ENCODE measurements at places on chromosomes 4 and X.

- DNase-seq: no peak
These were observed 207.5 kb upstream of the FTHL17 start for GRCh38 chrX:31279359-31279758.

GRCh38 chrX:40108959-40109287, 11.2 kb upstream of the BCOR start:
- DNase-seq: peak; percentile 62

DNA sequence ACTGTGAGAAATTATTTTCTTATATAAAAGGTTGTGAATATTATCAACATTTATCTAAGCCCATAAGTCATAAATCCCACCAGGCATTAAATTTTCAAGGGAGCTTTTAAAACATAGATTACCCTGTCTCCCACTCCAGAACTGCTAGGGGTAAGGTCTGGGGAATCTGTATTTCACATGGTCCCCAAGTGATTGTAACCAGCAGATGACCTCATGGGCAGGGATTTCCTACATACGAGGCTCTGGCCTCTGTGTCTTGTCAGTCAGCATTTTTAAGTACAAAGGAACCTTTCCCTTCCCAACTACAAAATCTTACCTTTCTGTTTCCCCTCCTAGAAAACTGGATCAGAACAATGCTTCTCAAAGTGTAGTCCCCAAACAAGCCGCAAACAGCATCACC, 188.6 kb downstream of the TSPAN5 start:
- DNase-seq: no peak

DNA sequence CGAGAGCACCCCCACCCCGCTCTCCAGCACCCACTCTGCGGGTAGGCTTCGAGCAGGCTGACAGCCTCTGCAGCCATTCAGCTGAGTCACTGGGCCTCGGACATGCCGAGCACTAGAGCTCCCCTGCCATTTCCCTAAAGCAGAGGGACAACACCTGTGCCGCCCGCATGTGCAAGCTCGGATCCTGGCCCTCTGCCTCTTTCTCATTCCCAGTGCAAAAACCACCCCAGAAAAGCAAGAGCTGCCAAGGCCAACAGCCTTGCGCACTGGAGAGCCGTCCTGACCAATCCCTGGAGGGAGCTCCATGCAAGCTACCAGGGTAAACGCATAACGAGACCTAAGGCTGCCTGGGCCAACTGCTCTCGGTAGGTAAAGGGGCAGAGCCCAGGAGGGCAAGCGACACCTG, 5.3 kb downstream of the HCFC1 start:
- no peak for DNase-seq

GRCh38 chr4:2260344-2261109, 1.4 kb downstream of the MXD4 start:
- DNase-seq: no peak

- DNase-seq: no peak
These were observed 276.9 kb upstream of the PCDH7 start for GRCh38 chr4:30443289-30443688.

- no peak for DNase-seq
These were observed 160.0 kb downstream of the HNRNPD start for GRCh38 chr4:82213485-82214417.

DNA sequence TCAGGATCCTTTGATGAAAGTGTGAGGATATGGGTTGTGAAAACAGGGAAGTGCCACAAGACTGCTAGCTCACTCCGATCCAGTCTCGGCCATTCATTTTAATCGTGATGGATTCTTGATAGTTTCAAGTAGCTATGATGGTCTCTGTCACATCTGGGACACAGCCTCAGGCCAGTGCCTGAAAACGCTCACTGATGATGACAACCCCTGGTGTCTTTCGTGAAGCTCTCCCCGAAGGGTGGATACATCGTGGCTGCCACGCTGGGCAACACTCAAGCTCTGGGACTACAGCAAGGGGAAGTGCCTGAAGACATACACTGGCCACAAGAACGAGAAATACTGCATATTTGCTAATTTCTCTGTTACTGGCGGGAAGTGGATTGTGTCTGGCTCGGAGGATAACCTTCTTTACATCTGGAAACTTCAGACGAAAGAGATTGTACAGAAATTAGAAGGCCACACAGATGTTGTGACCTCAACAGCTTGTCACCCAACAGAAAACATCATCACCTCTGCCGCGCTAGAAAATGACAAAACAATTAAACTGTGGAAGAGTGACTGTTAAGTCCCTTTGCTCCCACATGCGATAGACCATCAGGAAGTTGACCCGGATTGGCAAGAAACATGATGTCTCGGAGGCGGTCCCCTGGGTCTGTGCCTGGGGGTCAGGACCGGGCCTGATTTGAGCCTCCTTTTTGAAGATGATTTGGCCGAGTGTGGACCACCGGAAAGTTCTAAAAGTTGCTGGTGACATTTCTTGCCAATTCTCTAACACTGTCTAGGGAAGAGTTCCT, 22.2 kb downstream of the LIAS start:
- no peak for DNase-seq

- no peak for DNase-seq
These were observed 4.6 kb downstream of the SHROOM2 start for GRCh38 chrX:9790866-9791265.

DNA sequence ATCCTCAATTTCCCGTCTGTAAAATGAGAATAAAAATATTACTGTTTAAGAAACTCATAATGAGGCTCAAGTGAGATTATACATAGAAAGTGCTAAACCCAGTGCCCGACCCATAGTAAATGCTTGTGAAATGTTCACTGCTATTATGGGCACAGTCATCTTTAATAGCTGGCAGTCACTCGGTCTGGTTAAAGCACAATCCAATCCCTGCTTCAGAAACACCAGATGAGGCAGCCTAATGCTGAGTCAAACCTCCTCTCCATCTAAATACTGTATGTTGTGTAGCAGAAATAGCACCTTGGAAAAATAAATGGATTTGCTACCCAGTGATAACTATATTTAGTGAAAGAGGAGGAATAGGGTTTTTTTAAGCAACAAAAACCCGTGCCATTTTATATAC, 14.5 kb downstream of the EVC2 start:
- no peak for DNase-seq

GRCh38 chr4:120730777-120731320, 191.7 kb downstream of the PRDM5 start:
- DNase-seq: no peak

DNA sequence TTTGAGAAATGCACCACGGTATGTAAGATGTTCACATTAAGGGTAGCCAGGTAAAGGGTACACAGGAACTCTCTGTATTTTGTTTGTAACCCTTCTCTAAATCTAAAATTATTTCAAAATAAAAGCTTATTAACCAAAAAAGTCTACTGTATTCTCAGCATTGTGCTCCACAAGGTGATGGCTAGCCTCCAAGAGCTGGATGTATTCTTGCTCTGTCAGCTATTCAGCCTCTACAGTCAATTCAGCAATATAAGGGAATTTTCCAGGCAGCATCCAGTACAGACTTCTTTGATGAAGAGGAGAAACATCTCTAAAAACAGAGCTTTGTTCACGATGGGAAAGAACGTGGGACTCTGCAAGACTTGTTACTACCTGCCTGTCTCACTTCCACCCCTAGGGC, 63.5 kb upstream of the MAOA start:
- DNase-seq: no peak

GRCh38 chrX:107823042-107823441, 2.6 kb upstream of the MID2 start:
- no peak for DNase-seq

GRCh38 chrX:84336646-84337045, 148.6 kb upstream of the RPS6KA6 start:
- DNase-seq: no peak

DNA sequence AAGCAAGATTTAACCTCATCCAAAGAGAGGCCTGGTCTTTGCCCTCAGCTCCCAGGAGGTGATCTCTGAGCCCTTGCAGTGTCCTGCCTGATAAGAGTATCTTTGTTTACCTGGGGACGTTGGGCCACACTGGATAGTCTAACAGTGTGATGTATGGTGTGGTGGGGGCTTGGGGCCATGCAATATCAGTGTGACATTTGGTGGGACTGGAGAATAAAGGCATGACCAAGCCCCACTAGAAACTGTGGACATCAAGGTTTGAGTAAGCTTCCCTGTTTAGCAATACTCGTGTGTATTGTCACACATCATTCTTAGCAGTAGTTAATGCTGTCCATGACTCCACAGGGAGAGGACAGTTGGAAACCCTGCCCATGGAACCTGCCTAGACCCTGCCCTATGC, 34.4 kb downstream of the BBS12 start:
- no peak for DNase-seq

DNA sequence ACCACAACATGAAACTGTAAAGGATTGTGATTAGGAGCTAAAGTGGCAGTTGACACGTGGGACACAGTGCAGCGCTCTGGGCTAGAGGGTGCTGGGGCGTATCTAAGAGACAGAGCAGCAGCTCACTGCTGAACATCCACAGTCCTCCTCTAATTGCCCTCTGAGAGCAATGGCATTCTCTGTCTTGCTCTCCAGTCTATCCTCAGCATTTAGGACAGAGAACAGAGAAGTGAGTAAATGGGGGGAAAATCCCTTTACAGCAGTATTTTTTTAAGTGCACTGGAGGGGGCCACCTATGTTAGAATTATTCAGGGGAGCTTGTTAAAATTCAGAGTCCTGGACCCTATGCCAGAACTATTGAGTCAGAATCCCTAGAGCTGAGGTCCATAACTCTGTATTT, 4.2 kb upstream of the TMEM154 start:
- DNase-seq: no peak

- DNase-seq: no peak
These were observed at the start of gene ZNF732 for GRCh38 chr4:304969-305680. Gene ZNF732 (minus strand): TSS chr4:305474. CDS start chr4:305310, 164 bp downstream.
